Caki2 (cell line): ENCODE measurements at places on chromosomes 3 and 15.

DNA sequence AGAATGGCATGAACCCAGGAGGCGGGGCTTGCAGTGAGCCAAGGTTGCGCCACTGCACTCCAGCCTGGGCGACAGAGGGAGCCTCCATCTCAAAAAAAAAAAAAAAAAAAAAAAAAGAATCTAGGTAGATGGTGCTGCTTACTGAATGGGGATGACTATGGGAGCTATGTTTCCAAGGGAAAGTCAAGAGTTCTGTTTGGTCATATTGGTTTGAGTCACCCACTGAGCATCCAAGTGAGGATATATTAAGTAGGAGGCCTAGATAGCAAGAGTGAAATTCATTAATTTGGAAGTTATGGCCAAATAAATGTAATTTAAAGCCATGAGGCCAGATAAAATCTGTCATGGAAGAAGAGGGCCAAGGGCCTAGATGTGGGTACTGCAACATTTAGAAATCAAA is 9.0 kb upstream of the UACA start:
- no peak for DNase-seq

DNA sequence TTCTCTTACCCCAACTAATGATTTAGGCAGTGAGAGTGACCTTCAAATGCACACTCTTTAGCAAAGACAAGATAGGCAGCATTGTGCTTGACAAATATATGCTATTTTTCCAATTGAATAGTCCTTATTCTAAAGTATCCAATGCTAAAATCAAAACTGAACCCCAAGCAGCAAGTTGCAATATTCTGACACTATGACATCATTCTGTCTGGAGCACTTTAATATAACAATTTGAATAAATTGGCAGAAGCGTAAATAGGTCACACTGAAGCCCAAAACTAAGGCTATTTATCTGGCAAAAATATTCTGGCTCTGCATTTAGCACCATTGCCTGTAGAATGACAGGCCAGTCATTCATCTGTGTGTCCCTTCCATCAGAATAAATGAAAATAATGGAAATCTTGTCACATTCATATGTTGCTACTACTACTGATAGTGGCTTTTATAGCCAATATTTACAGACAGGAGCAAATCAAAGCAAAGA is 2.9 kb downstream of the CBLB start:
- DNase-seq, result no peak

DNA sequence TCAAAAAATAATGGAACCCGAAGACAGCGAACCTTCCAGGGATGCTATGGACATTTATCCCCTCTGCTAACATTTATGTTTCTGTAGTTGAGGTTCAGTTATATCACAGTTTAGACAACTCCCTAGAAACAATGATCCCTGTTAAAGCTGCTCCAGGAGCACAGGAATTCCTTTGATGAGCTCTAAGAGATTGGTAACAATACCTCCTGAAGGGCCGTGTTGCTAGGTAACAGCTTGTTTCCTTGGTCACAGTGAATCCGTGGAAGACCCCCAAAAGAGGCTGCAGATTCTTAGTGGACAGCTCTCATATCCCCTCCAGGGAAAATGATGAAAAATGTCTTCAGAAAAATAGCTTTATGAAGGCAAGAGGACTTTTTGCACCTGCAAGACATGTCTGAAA is 160.2 kb downstream of the SERPINI1 start:
- no peak for DNase-seq

DNA sequence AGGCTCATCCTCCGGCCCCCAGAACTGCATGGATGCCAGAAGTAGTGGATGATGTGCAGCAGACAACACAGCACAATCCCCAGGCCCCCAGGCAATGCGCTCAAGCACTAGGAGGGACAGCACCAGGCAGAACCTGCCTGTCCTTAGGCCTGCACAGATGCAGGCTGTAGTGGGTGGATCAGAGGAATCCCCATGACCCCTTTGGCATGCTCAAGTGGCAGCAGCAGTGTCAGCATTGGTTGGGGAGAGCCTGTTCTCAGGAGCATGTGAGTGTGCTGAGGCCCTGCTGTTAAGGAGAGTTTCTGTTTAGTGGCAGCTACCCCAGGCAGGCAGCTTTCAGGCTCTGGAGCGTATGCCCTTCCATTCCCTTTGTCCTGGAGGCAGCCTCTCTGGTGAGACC is 25.1 kb upstream of the CD200R1L start:
- DNase-seq, result no peak

DNA sequence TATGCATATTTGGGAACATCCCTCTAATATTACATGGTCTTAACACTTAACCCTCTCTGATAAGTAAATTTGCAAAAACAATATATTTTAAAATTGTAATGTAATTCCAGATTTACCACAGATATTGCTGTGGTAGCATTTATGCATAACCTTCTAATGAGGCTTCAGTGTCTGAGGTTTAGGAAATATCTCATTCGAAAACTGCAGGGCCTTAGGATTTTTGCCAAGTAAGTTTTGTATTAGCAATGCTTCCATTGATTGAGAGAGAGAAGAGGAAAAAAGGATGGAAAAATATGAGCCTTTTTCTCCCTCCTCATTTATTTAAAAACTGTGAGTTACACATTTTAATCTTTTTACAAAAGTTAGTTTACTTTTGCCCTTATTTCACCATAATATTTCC is 294.6 kb downstream of the EPHA3 start:
- DNase-seq, result no peak

- DNase-seq, result no peak
These were observed 41.5 kb downstream of the FGF12 start for GRCh38 chr3:192685801-192686200.

- no peak for DNase-seq
These were observed 14.6 kb upstream of the NRROS start for GRCh38 chr3:196624907-196625306.
